ENCODE measurements at places on chromosomes 6 and 20.

DNA sequence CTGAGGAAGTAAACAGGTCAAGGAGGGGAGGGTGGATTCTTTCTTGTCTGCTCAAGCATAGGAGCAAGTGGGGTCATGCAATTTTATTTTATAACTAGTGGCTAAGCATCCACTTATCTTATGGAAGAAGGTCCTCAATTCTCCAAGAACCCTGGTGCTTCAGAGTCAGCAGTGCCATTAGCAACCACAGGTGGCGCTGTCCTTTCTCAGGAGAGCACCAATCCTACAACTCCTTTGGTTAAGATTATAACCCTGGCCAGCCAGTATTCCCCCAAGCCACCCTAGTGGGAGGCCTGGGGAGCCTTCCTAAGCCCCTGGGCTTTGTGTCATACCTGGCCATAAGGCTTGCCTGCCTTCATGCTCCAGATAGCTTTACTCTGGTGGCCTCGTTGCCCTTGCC is 60.7 kb downstream of the PCSK2 start:
- no peak for DNase-seq

GRCh38 chr6:42040856-42041480 is 9.4 kb upstream of the TAF8 start:
- DNase-seq, result no peak

GRCh38 chr6:6315660-6316059 is 4.8 kb downstream of the F13A1 start:
- peak; percentile 40 for DNase-seq

DNA sequence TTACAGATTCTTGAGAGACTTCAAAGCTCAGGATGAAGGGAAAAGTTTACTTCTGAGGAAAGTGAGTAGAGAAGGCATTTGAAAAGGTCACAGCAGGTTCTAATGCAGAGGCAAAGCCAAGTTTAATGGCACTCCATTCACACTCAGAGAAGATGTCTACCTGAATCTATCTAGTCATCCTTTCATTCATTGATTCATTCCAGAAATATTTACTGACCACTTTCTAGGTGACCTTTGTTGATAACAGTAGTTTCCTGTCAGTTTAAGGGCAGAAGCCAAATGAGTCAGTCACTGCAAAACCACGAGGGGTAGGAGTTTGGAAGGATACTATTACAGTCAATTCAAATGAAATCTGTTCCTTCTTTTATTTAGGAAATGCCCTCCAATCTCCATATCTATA is 30.8 kb downstream of the FBXO5 start:
- DNase-seq, result no peak

- no peak for DNase-seq
These were observed 39.4 kb upstream of the HIVEP2 start for GRCh38 chr6:142984386-142984785.

- no peak for DNase-seq
These were observed 155.1 kb downstream of the CD83 start for GRCh38 chr6:14272737-14273085.

GRCh38 chr20:38450412-38450975 is 15.4 kb upstream of the SNHG17 start:
- DNase-seq, result no peak

DNA sequence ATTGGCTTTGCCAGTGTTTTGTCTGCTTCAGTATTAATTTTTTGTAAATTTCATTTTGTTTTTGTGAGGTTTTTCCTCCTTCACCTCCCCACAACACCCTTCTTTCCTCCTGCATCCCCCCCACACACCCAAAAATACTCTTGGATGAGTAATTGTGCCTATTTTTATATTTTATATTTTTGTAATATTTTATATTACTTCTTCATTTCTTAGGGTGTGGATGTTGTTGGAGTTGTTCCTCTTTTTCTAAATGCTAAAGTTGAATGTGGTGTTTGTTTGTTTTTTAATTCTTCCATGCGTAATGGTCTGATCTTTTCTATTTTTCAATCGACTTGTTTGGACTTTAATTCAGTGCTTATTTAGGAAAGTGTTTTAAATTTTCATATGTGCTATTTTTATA is 420.5 kb upstream of the SOX4 start:
- no peak for DNase-seq

DNA sequence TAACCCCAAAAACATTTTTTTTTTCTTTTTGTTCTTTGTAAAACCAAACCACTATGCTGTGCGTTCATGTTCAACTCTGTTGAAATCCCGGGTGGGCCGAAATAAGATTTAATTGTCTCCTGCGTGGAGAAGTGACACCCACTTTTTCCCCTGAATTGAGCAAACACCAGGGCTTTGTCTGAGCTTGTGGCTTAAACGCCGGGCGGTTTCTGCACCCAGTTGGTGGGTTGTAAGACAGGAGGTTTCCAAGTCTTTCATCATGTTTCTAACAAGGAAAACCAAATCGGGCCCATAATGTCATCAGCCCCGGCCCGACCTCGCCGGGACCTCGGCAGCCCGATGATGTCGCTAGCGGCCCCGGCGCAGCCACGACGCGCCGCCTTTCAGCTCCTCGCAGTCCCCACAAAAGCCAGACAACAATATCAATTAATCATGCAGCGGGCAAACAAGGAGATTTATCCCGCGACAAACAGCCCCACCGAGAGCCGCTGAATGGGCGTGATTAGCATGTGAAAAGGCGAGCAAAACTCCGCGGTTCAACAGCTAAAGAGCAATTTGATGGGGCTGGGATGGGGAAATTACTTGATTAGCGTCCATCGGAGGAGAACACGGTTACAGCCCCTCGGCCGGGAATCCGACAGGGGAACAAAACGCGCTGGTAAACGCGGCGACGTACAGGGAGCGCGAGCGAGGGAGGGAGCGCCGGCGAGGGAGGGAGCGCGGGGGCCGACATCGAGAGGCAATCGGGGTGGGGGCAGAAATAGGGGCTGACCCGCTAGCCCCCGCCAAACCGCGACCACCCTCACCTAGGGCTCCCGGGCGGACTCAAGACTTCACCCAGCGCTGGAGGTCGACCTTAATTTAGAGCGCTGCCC is 5.3 kb downstream of the LINC00237 start:
- no peak for DNase-seq

- DNase-seq, result no peak
These were observed 1.4 kb upstream of the POU3F2 start for GRCh38 chr6:98833057-98833306.

- peak; percentile 27 for DNase-seq
These were observed 2.3 kb downstream of the SAMD10 start for GRCh38 chr20:63976980-63977738.

GRCh38 chr6:101703311-101703710 is 309.8 kb downstream of the GRIK2 start:
- no peak for DNase-seq

- no peak for DNase-seq
These were observed 195.0 kb downstream of the CD83 start for GRCh38 chr6:14312587-14312986.

DNA sequence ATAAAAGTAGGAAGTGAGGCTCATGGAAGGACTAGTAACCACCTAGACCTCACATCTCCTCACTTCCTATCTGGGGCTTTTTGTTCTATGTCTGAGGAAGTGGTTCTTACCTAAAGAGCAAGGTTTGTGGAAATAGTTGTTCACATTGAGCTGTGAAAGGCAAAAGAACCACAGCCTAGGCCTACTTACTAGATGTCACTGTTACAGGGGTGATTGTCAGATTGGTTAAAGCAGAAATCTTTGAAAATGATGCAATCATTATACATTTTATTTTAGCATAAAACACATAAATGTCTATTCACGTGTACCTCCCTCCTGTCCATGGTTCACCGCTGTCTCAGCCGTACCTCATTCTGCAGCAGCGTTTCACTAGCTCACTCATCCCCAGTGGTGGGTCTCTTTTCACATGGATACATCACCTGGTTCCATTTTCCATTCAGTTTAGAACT is 268.8 kb downstream of the TMEM242 start:
- DNase-seq, result no peak

DNA sequence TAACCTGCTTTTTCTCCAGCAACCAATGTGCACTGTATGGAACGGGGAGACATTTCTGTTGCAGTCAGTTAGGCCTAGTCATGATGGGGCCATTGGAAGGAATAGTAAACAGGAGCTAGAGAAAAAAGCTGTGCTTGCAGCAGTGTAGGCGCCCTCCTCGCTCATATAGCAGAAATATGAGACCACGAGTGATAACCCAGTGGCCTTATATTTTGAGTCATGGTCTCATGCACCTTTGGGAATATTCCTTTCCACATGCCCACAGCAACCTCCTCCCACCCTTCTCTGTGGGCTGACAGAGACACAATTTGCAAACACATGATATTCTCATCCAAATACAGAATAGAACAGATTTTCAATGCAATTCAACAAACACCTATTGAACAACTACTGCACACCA is 248.9 kb upstream of the CITED2 start:
- DNase-seq, result no peak

DNA sequence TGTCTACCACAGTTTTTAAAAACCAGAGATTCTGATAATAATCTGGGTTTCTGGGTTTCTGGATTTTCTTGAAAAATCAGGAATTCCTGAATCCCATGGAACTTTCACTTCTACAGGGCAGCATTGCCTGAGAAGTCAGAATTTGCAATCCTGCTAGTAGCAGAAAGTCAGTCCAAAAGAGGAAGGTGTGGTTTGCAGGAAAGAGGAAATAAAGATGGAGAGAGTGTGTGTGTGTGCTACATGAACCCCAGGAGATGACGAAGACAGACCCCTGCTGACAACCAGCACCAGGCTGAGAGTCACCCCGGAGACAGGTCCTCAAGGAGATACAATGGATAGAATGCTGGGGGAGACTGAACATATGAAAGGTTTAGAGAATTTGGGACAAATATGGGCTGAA is 44.9 kb downstream of the PRND start:
- no peak for DNase-seq

DNA sequence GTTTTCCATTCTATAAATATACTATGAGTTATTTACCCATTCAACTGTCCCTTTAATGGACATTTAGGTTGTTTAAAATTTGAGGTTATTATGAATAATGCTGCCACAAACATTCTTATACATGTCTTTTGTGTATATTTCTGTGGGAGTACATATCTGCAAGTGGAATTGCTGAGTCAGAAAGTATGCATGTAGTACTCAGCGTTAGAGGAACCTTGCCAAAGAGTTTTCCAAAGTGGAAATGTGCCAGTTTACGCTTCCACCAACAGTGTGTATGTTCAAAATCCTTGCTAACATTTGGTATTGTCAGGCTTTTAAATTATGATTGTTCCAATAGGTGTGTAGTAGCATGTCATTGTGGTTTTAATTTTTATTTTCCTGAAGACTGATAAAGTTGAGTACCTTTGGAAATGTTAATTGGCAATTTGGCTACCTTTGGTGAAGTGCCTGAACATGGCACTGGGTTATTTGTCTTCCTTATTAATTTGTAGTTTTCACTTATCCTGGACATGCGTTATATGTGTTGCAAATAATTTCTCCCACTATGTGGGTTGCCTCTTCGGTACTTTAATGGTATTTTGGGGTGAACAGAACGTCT is 341.2 kb downstream of the CD83 start:
- no peak for DNase-seq

DNA sequence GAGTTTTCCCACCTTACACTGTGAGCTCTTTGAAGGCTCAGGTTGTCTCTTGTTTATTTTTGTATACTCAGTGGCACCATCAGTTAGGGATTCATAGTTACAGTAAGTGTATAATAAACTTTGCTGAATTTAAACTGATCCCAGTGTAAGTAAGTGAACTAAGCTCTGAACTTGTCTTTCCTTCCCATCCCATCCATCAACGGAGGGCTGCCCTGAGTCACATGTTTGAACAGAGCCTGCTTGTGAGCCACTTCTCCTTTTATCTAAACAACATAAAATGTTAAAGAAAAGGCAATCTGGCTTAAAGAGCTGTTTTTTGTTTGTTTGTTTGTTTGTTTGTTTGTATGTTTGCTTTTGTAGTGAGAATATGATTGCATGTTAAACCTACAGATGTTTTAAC is 185.7 kb upstream of the MARCKS start:
- no peak for DNase-seq

- peak; percentile 14 for DNase-seq
These were observed 104.9 kb downstream of the PDSS2 start for GRCh38 chr6:107354451-107354850.

DNA sequence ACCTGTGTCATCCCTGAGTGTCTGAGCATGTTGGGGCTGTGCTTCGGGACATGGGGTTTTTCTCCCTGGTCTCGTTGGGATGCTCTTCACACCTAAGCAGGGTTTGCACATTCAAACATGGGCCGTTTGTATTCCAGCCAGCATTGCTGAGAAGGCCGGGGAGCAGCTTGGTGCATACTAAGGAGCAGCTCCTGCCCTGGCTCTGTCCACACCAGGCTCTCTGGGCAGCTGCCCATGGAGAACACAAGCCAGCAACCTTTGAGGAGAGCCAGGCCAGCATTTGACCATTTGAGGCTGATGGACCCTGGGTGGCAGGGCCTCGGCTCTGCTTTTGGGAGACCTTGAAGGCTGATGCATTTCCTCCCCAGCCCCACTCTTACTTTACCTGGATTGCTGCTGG is 92.1 kb downstream of the PHACTR3 start:
- DNase-seq, result no peak

GRCh38 chr20:17835240-17835933 is 133.2 kb downstream of the SNX5 start:
- DNase-seq, result no peak

DNA sequence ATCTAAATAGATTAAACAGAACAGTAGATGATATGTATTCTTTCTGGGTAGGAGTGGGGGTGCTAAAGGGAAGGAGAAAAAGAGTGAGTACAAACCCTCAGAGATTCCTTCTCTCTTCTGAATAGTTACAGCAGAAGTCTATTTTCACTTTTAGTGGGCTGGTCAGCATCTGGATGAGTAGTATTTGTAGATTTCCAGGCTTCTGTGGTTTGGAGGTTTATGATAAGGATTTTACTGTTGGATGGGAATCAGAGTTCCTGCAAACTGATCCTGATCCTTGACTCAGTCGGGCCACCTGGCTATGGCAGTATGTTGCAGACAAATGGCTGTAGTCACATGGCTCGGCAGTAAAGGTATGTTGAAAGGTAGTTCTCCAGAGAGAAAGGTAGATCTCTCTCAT is 84.3 kb upstream of the IFNGR1 start:
- no peak for DNase-seq

GRCh38 chr6:15113587-15113986 is 132.3 kb upstream of the JARID2 start:
- no peak for DNase-seq

GRCh38 chr20:37986873-37987601 is 46.2 kb downstream of the TTI1 start:
- no peak for DNase-seq

DNA sequence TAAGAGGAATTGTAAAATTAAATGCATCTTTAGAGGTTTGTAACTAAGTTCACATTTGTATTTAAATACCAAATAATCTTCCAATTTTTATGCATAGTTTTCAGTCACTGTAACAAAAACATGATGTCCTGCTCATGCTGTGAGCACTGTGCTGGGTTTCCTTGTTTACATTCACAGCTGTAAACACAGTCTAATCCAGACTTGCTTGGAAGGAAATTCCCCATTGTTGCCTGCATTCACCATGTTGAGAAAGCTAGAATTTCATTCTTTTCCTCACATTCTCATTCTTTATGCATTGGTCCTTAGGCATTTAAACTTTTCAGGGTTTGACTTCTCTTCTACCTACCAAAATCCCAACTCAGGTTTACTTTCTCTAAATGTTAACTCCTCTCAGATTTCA is 242.0 kb upstream of the TBX18 start:
- DNase-seq, result no peak

Measured in SK-N-DZ (cell line).